ENCODE measurements at places on chromosomes 16 and 17. TPM values are rescaled to one million over a fixed set of nuclear protein-coding genes. Genes with fewer than 3 reads are reported as not detected.

CMTR2 gene
- total RNA-seq, result 44.4 TPM

- no peaks in the 10 kb centered on the region for H3K4me1 ChIP-seq
- no peak for DNase-seq
- peaks cover 4% of the 10 kb centered on the region for H3K36me3 ChIP-seq
- H3K4me3 ChIP-seq, result no peak overlapping the region
- H3K27ac ChIP-seq, result no peak overlapping the region
- no peaks in the 10 kb centered on the region for H3K27me3 ChIP-seq
Measured at GRCh38 chr17:18002171-18002570, 29.5 kb downstream of the DRC3 start.

GRCh38 chr17:37037590-37038155 lies 88.9 kb downstream of the AATF start:
- no peak overlapping the region for H3K27ac ChIP-seq
- peaks cover 20% of the 10 kb centered on the region for H3K36me3 ChIP-seq
- no peak overlapping the region for H3K4me3 ChIP-seq
- no peak for DNase-seq
- peaks cover 13% of the 10 kb centered on the region for H3K27me3 ChIP-seq
- H3K4me1 ChIP-seq, result no peaks in the 10 kb centered on the region

GRCh38 chr17:45022655-45023339 lies 28.6 kb downstream of the DCAKD start:
- H3K4me1 ChIP-seq, result peaks cover 15% of the 10 kb centered on the region
- no peak overlapping the region for H3K4me3 ChIP-seq

Data from Calu3 (cell line).